ENCODE measurements at places on chromosomes 11 and 22.

DNA sequence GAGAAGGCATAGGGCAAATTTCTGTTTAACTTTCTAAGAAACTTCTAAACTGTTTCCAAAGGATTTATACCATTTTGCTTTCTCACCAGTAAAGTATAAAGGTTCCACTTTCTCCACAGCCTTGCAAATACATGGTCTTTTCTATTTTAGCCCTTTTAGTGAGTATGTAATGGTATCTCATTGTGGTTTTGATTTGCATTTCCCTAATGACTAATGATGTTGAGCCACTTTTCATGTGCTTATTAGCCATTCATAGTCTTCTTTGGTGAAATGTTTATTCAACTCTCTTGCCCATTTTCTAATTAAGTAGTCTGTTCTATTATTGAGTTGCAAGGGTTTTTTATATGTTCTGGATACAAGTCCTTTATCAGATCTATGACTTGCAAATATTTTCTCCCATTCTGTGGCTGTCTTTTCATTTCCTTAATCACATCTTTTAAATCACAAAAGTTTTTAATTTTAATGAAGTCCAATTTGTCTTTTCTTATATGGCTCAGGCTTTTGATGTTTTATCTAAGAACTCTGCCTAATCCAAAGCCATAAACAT, 83.8 kb upstream of the KCNQ1OT1 start:
- no peak for DNase-seq

DNA sequence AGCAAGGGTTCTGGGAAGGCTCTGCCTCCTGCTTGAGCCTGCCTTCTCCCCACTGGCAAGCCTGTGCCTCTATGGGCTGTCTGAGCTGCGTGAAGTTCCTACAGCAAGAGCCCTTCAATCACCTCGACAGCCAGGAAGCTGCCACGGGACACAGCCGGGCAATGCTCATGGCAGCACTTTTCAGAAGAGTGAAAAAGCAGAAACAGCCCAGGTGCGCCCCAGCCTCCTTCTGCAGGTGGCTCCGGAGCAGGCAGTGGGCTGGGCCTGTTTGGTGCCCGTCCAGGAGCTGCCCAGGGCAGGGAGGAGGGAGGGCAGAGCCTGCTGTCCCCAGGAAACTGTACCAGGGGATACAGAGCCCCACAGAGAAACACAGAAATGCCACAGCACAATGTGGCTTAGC, 24.6 kb upstream of the COMT start:
- DNase-seq: no peak

DNA sequence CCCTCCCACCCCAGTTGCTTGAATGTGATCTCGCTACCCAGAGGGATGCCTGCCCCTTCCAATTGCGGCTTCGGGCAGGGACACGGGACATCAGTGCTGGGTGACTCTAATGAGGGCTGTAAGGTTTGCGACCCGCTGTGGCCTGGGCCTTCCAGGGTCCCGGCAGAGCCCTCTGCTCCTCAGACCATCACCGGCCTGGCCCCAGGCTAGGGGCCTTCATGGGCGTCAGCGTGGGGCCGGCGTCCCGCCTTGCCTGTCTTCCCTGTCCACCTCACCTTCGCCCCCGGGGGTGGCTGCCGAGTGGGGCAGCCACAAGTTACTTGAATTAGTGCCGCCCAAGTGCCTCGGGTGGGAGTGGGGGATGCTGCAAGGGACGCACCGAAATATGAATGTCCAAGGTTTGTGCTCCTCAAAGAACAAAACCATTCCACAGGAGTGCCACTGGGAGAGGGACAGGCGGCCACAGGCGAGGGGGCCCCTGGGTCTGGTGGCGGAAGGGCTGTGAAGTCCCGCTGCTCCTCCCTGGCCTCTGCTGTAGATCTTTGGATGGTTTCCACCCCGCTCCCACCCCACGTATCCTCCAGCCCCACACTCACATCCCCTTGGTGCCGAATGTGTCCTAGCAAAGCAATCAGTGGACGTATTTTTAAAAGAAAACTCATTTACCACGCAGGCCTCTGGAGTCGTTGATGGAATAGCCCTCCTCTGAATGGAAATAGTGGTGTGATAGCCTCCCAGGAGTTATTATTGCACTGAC, 317.1 kb downstream of the NTM start:
- DNase-seq: no peak

DNA sequence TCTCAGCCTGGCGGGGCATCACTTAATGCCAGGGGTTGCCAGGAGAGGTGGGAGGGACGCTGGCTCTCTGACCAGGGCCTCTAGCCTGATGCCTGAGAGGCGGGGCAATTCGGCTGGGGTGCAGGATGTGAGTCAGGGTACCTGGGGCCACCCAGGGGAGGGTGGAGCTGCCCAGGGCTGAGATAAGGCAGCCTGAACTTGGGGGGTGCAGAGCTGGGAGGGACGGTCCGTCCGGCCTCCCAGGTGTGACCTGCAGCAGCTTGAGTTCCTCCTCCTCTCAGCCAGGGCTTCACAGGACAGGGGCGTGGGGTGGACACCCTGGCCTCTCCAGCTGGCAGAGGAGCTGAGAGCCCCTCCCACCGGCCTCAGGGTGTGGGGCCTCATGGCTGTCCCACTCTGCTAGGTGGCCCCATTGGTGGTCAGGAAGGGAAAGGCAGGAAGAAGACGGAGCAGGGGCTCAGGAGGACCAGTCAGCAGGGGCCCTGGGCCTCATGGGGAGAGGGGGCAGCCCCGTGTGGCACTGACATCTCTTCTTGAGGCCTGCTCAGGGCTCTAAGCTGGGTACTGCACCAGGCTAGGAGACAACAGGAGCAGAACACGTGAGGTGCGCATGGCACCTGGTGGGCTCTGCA, 942 bp upstream of the RPS6KA4 start:
- DNase-seq: peak; percentile 53

DNA sequence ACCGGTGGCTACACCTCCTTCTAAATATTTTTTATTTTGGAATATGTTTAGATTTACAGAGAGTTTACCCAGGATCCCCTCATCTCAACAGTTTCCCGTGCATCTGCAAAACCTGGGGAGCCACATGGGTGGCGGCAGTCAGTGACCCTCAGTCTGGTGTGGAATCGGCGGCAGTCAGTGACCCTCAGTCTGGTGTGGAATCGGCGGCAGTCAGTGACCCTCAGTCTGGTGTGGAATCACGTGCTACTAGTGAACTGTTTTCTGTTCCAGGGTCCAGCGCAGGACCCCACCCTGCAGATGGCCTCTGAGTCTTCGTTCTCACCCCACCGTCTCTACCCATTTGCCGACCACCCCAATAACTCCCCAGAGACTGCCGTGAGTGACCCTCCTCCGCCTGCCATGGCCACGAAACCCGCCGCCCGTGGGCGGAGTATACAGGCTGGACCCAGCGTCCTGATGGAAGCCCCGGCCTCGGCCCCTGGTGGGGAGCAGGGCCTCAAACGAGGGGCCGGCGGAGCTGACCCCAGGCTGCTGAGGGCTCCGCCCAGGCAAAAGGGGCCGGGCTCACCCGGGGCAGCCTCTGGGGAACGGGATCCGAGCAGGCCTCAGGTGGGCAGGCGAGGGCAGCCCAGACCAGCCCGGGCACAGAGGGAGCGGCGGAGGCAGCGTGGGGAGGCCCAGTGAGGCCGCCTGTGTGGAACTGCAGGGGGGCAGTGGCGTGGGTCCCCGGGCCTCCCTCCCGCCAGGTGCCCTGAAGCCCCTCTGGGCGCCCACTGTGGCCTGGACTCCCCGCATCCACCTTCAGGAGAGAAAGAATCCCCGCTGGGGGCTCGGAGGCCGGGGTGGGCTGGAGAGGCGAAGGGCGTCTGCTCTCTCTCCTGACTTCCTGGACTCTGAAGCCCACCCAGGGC, 2.5 kb downstream of the IL17REL start:
- DNase-seq: no peak

DNA sequence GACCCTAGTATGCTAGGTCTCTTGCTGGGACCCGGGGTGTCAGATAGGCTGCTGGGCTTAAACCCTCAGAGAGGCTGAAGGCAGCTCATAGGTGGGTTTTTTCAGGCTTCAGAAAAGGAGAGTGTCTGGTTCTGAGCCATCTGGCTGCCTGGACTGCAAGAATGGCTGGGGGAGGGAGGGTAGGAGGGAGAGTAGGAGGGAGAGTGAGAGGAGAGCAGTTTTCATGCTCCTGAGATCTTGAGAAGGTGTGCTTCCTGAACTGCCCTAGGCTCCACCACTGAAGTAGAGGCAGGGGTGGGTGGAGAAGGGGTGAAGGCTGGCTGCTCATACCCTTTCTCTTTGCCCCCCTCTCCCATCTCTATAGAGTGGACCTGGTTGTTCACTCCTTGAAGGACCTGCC, 4.6 kb downstream of the HMBS start:
- DNase-seq: no peak

GRCh38 chr11:119572481-119573424, 149.8 kb upstream of the THY1 start:
- no peak for DNase-seq

DNA sequence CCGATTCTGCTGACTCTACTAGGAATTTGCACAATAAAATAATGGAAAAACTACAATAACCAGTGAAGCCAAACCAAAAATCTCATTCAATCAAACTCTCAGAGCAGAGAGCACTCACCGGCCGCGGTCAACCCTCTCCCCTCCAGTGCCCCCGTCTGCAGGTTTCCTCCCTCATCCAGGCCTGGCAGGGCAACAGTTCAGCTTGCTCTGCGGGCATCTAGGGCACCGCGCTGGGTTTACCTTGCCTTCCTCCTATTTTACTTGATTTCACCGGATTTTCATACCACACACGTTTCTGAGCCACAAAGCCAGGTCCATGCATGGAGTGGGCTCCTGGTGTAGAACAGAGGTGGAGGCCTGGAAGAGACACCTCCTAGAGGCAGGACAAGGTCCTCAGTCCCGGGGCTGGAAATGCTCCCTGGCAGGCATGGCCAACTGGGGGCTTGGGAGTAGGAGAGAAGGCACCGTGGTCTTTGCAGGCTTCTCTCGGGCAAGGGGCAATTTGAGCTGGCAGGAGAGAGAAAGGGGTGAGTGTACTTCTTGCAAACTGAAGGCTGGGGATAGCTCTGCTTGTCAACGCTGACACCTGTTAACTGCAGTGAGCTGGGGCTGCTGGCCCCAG, 938.4 kb downstream of the BRD1 start:
- no peak for DNase-seq

GRCh38 chr22:25346859-25347751, 127.7 kb downstream of the CRYBB2 start:
- DNase-seq: no peak
